ENCODE measurements at places on chromosomes 13 and 19.

DNA sequence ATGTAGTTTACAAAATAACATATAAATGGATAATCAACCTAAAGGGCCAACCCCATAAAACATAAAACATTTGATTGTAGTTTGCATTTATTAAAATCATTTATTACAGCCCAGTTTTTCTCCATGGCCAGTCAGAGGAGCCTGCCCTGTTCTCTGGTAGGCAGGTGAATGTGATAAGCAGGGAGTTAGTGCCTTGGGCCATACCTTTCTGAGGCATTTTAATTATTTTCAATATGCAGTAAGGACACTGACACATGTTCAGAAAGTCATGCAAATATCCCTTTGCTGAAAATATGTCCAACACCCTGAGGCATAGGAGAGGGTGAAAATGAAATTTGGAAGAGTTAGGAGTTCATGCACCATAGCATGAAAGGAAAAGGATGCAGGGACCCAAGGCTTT lies 242.6 kb upstream of the EDNRB start:
- no peak for DNase-seq

- no peak for DNase-seq
Measured at GRCh38 chr19:9324584-9324962, 594 bp downstream of the ZNF559 start.

DNA sequence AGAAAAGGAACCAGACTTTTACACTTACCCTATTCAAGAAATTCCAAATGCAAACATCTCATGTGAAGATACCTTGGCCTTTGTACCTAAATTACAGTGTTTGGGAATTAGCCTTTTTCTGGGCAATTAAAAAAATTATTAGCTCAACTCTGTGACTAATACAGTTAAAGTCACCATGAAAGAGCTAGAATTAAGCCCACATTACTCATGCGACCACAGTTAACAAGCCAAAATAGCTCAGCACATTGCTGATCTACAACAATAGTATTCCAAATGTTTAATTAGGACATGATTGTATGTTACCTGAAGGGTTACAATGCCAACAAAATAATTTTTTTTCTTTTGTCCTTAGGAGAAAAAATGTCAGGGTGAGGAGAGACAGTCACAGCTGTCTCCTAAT lies 263.6 kb upstream of the GPC6 start:
- DNase-seq, result no peak

- no peak for DNase-seq
Measured at GRCh38 chr13:105878119-105878700, 657.3 kb downstream of the EFNB2 start.

GRCh38 chr13:26015271-26016125 lies 36.3 kb downstream of the SHISA2 start:
- no peak for DNase-seq

Measured in cardiac fibroblast (primary cell).